ENCODE measurements at places on chromosomes 12 and 14. TPM values are rescaled to one million over a fixed set of nuclear protein-coding genes. Genes with fewer than 3 reads are reported as not detected.

DNA sequence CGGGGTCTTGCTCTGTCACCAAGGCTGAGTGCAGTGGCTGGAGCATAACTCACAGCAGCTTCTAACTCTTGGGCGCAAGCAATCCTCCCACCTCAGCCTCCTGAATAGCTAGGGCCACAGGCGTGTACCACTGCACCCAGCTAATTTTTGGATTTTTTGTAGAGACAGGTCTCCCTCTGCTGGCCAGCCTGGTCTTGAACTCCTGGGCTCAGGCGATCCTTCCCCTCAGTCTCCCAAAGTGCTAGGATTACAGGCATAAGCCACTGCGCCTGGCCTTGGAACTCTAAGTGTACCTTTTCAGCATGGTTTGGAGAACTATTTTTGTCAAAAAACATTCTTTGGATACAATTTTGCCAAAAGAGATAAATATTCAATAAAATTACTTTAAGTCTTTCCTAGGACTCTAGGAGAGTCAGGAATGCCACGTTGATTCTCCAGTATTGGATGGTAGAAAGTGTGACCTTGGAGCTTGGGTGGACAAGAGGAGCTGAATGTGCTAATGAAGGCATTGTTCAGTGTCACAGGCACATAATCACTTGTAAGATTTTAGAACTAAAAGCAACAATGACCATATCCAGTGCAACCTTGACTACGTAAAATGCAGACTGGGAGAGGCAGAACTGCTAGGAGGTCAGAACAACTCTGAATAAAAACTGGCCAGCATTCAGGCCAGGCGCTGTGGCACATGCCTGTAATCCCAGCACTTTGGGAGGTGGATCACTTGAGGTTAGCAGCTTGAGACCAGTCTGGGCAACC lies 2.8 kb downstream of the SRSF9 start:
- peak; percentile 42 for DNase-seq

DNA sequence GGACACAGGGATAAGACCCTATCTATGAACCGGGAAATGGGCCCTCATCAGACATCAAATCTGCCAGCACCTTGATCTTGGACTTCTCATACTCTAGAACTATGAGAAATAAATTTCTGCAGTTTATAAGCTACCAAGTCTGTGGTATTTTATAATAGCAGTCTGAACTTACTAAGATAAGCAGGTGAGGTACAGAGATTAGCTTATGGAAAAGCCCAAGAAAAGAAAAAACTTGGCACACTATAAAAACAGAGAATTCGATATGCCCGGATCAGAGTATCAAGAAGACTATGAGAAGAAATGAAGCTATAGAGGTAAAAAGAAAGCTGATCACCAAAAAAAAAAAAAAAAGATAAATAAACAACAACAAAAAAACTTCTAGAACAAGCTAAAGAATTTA lies 52.6 kb downstream of the EEA1 start:
- DNase-seq, result no peak

- no peak for DNase-seq
Observed at GRCh38 chr14:59292921-59293534, 104.6 kb downstream of the DAAM1 start.

DNA sequence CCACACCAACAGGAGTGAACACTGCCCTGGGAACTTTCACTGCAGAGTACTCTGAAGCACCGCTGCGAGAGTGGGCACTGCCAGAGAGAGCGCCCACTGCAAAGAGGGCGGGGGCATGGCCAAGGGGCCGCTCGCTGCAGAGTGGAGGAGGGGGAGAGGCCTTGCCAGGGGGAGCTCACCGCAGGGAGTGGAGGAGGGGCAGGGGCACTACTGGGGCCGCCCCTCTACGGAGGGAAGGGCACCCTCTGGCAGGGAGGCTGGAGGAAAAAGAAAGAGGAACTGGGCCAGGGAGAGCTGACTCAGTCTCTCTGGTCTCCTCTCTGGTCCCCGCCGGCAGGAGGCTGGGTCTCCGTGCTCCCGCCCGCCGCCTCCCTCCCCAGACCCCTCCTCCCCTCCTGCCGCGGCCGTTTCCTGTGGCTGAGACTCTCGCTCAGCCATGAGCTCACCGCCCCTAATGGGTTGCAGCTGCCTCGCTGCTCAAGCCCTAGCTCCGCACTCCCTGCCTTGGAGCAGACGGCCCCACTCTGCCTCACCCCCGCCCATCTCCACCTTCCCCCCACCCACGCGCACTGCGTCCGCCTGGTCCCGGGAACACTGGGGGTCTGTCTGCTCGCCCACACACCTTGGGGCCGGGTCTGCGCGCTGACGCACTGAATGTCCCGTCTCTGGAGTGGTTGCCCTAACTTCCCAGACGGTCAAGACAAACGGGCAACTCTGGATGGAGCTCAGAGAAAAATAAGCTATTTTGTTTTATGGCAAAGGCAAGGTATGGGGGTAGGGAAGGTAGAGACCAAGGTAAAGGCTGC lies 1.3 kb downstream of the ARHGEF40 start:
- peak; percentile 98 for DNase-seq

- no peak for DNase-seq
Observed at GRCh38 chr14:24938593-24938992, 111.4 kb downstream of the STXBP6 start.

- DNase-seq, result no peak
Observed at GRCh38 chr12:116556964-116557698, 2.0 kb upstream of the MAP1LC3B2 start.

- DNase-seq, result no peak
Observed at GRCh38 chr12:110733089-110733715, 9.5 kb downstream of the PPP1CC start.

- no peak for DNase-seq
Observed at GRCh38 chr12:6049992-6050391, 74.5 kb downstream of the VWF start.

HNF1A gene
- total RNA-seq, result 2.2 TPM

NFE2 gene
- total RNA-seq, result 4.8 TPM

CLEC6A gene
- total RNA-seq, result 3.9 TPM
